ENCODE measurements at places on chromosomes 1 and 21.
A peak's percentile ranks its signal among the peaks of the same experiment; 100 is the strongest.

- DNase-seq, result peak; percentile 86
These were observed 21.3 kb downstream of the MIIP start for GRCh38 chr1:12040457-12041051.

- DNase-seq, result no peak
These were observed 11.7 kb upstream of the TRIM63 start for GRCh38 chr1:26079178-26079563.

DNA sequence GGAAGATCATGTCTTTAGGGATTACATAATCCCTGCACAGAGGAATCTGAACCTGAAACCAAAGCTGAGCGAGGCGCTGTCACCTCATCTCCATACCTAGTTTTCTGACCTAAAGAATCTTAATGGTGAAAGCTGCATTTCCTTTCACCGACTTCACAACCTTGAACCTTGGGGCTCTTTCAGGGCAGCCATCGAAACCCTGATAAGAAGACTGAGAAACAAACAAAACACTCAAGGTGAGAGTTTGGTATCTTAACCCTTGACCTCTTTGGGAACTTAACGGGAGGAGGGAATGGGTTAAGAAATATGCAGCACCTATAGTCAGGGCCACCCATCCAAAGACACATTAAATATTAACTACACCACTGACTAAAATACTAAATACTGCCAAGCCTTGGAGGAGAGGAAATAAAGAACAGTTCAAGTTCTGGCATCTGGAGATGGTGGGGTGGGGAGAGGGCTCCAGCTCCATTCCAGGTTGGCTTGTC lies 2.0 kb downstream of the C1orf116 start:
- DNase-seq, result no peak

DNA sequence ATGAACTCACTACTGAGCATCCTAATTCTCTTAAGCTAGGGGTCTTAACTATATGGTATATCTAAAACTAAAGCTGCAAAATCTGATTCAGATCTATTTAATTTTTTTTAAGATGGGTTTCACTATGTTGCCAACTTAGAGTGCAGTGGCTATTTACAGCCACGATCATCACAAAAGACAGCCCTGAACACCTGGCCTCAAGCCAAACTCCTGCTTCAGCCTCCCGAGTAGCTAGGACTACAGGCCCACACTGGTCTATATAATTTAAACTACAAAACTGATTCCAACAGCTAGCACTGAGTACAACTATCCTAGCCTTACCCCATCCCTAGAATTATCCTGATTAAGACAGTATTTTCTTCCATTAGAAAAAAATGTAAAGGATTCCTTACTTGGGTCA lies 37.1 kb downstream of the EIF4G3 start:
- no peak for DNase-seq

DNA sequence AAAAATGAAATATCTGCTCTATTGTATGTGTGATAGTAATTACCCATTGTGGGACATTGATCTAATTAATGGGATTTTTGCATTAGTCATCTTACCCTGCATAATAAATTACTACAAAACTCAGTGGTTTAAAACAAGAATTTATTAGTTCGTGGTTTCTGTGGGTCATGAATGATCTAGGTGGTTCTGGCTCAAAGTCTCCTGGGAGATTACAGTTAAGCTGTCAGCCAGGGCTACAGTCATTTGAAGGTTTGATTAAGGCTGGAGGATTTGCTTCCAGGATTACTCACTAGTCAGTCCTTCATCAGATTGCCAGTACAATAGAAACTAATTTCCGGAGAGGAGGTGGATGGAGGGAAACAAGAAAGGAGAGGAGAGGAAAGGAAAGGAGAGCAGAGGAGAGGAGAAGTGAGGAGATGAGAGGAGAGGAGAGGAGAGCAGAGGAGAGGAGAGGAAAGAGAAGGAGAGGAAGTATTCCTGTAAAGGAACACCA lies 60.4 kb upstream of the TNFSF4 start:
- no peak for DNase-seq

GRCh38 chr1:245512980-245513578 lies 358.3 kb downstream of the KIF26B start:
- no peak for DNase-seq

DNA sequence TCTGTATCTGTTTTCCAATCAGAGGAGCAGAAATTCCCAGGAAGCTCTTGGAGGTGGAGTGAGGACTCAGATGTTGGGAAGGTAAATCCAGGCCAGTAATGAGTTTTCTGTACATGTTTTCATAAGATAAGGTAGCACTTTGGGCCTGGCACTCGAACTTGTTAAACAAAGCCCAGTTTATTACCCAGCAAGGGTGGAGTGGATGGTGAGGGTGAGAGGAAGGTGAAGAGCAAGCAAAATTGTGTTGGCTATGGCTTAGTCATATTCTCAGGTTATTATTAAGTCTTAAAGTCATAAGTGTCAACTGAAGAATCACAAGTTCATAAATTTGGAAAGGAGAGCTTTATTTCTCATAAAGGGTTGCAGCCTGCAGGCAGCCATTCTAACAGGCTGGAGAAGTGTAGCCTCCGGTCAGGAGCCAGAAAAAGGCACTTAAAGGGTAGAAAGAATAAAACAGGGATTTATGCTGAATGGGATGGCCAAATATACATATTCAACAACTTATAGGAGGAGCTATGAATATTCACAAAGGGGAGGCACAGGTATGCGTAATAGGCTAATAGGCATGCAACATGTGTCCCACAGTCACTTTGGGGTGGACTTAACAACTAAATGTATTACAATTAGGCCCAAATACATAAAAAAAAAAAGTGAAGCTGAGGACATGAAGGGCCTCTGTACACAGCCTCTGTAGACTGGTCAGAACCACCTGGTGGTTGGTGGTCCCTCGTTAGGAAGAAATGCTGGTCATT lies 523.9 kb downstream of the LMO4 start:
- no peak for DNase-seq

- no peak for DNase-seq
These were observed 16.4 kb upstream of the F13B start for GRCh38 chr1:197083474-197083873.
